Activated T-cell treated with anti-CD3 and anti-CD28 coated beads, Interleukin-2, amount 50 U/mL, for 48 hours (primary cell): ENCODE measurements at places on chromosomes 1 and 21.

DNA sequence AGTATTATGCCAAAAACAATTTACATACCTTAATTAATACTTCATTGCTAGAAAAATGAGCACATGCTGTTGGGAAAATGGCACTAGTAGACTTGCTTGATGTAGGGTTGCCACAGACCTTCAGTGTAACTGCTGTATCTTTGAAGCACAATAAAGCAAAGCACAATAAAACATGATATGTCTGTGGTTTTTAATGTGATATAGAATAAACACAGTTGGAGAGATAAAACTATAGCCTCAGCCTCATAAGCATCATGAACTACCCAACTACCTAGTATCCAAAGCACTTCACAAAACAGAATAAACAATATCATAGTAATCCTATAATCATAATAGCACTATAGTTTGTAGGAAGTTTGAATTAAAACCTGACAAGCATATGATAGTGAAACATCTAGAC lies 143.5 kb downstream of the SYT14 start:
- DNase-seq = no peak

DNA sequence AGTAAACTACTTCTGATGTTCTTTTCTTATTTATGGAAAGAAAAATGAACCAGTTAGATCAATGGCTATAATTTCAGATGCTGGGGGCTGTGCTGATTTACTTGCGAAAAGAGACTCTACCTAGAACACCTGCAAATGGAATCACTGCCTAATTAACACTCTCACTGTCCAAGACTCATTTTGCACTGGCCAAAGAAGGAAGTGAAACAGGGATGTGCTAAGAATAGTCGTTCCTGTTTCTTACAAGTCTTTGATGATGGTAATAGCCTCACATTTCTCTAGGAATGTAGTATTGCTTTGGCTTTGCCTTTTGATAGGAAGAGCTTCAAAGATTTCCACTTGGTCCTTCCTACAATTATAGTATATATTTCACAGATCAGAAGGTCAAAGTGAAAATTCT lies 12.7 kb upstream of the TSNAX start:
- no peak for DNase-seq

- DNase-seq = no peak
These were observed 29.3 kb downstream of the IFNGR2 start for GRCh38 chr21:33432496-33432895.

DNA sequence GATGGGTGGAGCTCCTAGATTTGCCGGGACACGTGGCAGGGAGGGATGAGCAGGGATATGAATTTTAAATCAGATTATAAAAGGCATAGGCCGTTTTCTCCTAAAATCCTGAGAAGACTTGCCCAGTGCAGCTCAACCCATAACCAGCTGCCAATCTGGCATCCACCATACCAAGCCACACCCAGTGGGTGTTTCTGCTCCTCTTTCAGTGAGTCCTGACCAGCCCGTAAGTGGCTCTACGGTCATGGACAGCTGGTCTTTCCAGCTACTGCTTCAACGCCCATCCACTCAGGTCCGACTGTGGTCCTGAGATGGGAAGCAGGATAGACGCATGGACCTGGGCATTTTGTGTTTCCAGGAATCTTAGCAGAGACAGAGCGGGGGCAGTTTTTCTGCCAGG lies 107.2 kb downstream of the LAMC2 start:
- DNase-seq = no peak

DNA sequence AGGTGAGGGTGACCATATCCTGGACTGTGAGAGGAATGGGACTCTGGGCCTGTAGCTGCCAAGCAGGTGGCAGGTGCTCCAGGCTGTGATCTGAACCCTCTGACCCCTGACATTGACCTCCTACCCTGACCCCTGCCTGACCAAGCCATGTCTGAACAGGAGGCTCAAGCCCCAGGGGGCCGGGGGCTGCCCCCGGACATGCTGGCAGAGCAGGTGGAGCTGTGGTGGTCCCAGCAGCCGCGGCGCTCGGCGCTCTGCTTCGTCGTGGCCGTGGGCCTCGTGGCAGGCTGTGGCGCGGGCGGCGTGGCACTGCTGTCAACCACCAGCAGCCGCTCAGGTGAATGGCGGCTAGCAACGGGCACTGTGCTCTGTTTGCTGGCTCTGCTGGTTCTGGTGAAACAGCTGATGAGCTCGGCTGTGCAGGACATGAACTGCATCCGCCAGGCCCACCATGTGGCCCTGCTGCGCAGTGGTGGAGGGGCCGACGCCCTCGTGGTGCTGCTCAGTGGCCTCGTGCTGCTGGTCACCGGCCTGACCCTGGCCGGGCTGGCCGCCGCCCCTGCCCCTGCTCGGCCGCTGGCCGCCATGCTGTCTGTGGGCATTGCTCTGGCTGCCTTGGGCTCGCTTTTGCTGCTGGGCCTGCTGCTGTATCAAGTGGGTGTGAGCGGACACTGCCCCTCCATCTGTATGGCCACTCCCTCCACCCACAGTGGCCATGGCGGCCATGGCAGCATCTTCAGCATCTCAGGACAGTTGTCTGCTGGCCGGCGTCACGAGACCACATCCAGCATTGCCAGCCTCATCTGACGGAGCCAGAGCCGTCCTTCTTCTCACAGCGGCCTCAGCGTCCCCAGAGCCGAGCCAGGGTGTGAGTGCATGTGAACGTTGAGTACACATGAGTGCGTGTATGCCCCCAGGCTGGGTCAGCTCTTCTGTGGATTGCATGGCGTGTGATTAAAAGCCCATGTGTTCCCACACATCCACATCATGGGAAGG lies 3.1 kb downstream of the TMEM125 start:
- no peak for DNase-seq

- DNase-seq = no peak
These were observed 25.4 kb downstream of the MDM4 start for GRCh38 chr1:204541626-204542025.

GRCh38 chr1:17955302-17956285 lies 152.0 kb upstream of the IGSF21 start:
- DNase-seq = no peak

DNA sequence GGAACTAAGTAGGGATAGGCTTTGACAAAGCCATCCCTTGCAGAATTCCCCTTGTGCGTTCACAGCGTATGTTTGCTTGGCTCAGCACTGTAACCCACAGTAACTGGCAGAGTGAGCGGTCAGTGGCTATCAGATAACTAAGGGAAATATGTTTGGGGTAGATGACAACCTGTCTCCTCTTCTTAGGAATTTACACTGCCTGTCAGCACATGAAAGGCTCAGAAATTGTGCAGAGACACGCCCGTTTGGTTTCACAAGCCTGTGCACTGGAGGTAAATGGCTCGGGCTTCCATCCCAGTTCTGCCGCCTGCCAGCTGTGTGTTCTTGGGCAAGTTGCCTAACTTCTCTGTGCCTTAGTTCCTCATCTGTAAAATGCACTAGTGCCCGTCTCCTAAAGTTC lies 101.2 kb downstream of the PRDM2 start:
- DNase-seq = no peak

DNA sequence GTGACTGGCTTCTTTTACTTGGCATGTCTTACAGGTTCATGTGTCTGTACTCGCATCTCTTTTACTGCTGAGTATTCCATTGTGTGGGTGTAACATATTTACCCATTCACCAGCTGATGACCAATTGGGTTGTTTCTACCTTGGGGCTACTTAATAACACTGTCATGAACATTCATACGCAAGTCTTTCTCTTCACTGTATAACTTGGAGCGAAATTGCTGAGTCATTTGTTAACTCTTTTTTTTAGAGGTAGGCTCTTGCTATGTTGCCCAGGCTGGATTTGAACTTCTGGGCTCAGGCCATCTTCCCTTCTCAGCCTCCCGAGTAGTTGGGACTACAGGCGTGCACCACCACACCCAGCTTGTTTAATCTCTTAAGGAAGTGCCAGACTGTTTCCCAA lies 6.5 kb downstream of the PYCR2 start:
- DNase-seq = no peak

- DNase-seq = no peak
These were observed 154.2 kb downstream of the ASTN1 start for GRCh38 chr1:177010211-177010825.
